ENCODE measurements at places on chromosomes 2 and 18.

- no peak for DNase-seq
Observed at GRCh38 chr2:51723691-51724090, 691.8 kb upstream of the NRXN1 start.

DNA sequence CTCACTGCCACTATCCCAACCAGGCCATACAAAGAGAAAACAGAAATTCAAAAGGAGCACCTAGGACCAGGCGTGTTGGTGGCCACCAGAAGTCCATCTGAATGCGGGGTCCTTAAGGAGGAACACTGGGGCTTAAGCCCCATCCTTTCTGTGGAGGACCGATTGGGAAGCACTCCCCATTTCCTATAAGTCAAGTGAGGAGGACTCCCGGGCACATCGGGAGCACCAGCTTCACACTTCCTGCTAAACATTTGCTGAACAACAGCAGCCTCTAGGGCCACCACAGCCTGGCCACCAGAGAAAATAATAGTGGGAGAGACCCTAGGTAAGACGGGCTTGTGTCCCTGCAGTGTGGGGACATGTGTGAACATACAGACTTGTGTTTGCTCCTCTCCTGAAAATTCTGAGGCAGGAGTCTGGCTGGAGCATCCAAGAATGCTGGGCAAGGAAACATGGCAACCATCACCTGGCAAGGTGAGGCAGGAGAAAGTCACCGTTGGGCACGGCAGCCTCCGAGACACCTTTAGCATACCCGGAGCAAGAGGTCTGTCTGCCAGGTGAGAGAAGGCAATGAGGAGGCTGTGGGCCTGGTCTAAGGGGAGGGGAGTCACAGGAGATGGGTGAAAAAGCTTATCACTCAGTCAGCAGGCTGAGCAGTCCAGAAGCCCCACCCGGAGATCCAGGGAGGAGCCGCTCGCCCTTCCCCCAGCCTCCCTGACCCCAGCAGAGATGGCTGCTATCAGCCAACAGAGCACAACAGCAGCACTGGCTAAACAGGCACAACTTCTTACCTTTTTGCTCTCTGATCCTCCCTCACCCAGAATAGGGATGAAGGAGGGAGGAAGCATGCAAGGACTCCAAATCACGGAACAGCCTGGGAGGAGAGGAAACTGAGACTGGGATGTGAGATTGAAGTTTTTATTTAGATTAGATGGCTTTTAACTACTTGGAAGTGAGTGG lies 282.3 kb downstream of the EIPR1 start:
- DNase-seq, result no peak

GRCh38 chr2:44944102-44944951 lies 2.8 kb downstream of the SIX3 start:
- no peak for DNase-seq

DNA sequence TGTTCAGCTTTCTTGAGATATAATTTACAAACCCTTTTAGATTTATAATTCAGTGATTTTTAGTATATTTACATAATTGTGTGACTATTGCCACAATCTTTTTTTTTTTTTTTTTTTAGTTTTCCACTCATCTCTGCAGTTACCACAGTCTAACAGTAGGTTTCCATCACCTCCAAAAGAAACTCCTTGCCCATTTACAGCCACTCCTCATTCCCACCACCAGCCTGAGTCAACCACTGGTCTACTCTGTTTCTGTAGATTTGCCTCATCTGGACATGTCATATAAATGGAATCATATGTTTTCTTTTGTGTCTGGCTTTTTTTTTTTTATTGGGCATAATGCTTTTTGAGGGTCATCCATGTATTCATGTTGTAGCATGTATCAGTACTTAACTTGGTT lies 16.1 kb downstream of the MTX2 start:
- DNase-seq, result no peak

DNA sequence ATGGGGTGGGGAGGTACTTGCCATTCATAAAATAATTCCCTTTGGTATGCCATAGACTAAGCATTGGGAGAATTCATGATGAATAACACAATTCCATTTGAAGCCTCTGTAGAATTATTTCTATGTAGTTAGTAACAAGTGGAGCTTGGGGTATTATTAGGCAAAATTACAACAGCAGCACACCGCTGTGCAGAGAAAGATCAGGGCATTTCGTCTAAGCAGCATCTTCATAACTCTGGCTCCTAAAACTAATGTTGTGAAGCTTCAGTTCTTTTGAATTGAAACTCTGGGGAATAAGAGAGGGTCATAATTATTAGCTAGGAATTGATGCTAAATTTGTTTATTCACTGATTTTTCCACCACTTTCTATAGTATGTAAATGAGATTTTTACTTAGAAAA lies 630.7 kb downstream of the DCC start:
- no peak for DNase-seq

- no peak for DNase-seq
Observed at GRCh38 chr18:12000072-12000659, 18.9 kb downstream of the IMPA2 start.

DNA sequence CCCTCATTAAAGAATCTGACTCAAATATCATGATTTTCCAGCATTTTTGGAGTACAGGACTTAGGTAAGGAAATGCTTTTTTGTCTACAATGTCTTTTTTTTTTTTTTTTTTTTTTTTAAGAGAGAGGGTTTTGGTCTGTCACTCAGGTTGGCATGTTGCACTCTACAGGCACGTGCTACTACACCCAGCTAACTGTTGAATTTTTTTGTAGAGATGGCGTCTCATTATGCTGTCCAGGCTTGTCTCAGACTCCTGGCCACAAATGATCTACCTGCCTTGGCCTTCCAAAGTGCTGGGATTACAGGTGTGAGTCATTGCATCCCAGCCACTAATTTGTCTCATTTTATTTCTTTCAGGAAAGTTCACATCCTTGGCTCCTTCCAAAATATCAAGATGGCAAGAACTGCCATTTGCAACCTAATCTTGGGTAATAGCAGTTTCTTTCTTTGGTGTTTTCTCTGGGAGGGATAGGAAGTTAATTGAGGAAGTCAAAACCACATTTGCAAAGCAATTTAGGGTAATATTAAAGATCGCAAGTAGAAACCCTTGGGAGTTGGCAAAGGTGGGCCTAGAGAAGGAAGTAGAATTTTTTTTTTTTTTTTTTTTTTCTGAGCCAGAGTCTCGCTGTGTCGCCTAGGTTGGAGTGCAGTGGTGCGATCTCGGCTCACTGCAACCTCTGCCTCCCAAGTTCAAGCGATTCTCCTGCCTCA lies 15.5 kb downstream of the PNO1 start:
- no peak for DNase-seq

DNA sequence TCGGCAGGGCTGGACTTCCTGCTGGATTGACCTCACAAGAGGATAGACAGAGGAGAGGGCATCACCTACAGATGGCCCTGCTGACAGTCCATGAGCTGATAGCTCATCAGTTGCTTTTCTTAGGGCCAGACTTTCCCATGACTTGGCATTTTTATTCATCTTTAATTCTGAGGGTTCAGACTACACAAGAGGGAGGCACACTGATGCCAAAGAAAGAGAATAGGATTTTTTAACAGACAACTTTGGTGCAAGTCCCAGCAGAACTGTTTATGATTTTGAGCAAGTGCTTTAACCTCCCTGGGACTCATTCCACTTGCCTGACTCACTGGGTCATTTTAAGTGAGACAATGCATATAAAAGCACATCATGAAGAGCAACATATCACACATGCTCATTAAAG lies 299.2 kb downstream of the INSIG2 start:
- DNase-seq, result no peak

DNA sequence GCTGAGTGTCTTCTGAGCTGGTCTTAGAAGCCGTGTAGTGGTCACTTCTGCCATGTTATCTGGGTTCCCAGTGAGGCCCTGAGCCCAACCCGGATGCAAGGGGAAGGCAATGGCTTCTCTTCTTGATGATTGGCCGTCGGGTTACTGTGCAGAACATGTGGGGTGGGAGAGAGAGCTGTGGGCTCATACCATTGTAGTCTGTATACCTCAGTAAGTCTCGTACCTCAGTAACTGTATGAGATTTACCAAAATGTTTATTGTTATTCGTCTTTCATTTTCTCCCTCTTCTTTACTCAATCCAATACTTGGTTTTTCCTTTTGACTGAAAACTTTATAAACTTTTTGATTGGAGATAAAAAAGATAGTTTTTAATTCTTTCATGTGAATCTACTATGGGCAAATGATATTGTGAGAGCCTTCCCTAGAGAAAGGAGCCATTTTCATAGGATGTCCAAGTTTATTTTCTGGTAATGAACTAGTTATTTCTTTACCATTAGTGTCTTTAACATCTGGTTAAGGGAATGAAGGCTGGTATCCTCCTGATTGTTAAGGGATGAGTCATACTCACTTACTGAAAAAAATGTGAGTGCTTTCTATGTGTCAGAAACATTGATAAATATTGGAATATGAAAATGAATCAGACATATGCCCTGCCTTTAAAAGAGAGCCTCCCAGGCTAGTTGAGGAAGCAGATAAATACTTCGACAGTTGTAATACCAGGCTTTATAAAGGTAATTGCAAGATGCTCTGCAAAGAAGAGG lies 129.9 kb downstream of the PRPF40A start:
- DNase-seq, result no peak

- no peak for DNase-seq
Observed at GRCh38 chr2:64296140-64296480, 151.9 kb upstream of the PELI1 start.

GRCh38 chr18:41938445-41938844 lies 16.6 kb upstream of the PIK3C3 start:
- DNase-seq, result no peak

DNA sequence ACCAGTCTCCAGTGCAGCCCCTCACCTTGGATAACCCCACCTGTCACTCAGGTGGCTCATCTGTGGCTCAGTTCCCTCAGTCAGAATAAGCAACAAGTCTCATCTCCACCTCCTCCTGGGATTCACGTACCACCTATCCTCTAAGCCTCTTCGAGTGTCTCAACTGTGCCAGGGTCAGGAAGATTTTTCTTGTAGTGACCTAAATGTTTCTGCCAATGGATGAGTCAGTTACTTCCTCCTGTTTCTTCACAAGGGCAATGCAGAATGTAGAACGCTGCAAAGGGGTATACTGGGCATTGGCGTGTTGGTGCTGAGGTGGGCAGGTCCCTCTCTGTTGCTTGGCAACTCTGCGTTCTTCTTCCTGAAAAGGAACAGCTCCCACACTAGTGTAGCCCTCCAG lies 213.3 kb upstream of the CXCR4 start:
- DNase-seq, result no peak

DNA sequence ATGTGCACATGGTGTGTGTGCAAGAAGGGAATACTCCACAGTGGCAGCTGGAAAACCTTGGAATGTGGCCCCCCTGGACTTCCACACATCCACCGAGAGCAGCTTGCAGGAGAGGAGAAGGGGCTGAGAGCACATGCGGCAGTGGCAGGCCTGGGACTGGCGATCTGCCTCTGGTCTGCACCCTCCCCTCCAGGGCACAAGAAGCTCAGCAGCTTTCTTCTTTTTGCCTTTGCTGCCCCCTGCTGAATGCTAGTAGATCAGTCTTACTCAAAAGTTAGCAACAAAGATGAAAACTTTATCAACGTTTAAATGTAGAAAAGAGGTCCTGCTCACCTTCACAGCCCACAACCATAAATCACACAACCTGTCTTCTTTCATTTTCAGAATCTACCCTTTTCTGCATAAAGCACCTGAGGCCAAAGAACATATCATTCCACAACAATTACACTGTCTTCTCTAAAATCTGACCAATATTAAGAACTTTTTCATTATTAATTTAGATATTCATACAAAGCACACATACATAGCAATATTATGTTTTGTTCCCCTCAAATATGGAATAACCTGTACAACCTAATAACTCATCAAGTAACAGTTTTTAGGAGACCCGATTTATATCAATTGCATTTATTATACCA lies 34.6 kb downstream of the TGFBRAP1 start:
- no peak for DNase-seq

GRCh38 chr2:142668420-142668819 lies 209.0 kb upstream of the KYNU start:
- no peak for DNase-seq

DNA sequence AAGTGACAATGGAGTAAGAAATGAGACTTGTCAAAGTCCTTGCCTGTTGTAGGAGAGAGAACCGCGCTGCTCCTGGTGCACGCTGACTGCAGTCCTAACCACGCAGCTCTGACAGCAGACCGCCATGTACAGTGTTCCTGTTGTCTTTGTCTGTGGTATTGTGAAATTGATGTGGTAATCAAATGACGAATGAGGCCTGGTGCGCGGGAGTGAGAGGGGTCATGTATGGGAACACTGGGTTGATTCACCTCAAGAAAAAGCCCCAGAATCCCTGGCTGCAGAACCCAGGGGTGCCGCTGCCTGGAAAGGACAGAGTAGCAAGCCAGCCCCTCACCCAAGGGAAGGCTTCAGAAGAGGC lies 64.0 kb downstream of the INPP4A start:
- DNase-seq, result peak; percentile 12

DNA sequence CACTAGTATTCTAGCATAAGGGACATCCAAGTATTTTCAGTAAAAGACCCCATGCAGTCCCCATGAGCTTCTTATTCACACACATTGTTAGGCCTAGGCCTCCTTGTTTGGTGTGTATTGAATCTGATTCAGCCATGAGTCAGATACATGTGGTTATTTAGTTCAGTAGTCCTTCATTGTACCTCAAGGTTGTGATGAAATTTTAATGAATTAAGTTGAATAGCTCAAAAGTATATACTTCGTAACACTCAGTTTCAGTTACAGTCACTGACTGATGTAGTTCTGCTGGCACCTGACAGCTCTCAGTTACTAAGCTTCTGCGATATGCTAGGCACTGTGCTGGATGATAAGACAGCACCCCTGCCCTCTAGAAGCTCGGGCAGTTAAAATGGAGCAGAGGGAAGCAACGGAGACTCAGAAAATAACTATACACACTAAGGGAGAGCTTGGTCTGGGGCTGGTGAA lies 86.4 kb downstream of the XRCC5 start:
- no peak for DNase-seq

DNA sequence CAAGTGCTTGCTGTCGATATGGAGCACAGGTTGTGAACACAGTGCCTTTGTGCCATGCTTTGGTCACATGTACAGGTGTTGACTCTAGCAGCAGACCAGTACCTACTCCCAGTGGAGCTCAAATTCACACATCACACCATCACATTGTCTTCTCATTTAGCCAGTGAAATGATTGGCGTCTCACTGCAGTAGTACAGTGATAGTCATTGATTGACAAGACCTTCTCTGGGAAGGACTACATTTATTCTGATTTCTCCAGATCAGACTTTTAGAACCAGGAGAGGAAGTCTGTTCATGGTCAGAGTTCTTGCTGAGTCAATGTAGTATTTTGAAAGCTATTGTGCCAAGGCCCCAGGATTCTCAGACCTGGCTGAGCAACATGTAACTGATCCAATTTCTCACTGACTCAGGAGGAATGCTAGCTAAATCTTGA lies 75.2 kb downstream of the FMNL2 start:
- DNase-seq, result no peak

All from activated gamma-delta T cell treated with anti-CD3 and anti-CD28 coated beads, Interleukin-2, amount 50 U/mL, for 16 hours (primary cell).